ENCODE measurements at places on chromosomes 6 and 20. TPM values are rescaled to one million over a fixed set of nuclear protein-coding genes. Genes with fewer than 3 reads are reported as not detected.

CDH4 gene
- total RNA-seq, result 1.1 TPM

LINC00237 gene
- total RNA-seq, result not detected

FKBP5 gene
- 18.5 TPM for total RNA-seq

FAM209B gene
- total RNA-seq, result not detected

COL9A1 gene
- 4.2 TPM for total RNA-seq

LAMP5 gene
- total RNA-seq, result 1.7 TPM

PTK7 gene
- total RNA-seq, result 67.8 TPM

PLEKHG1 gene
- 43.9 TPM for total RNA-seq
